Renal pelvis (tissue), 12 donors: ENCODE measurements at places on chromosomes 7 and 10. TPM values are rescaled to one million over a fixed set of nuclear protein-coding genes. Genes with fewer than 3 reads are reported as not detected.

Gene IFIT3
- polyA plus RNA-seq, result 11.0 TPM

Gene SMC3
- polyA plus RNA-seq, result 80.3 TPM

- no peak for DNase-seq
Measured at GRCh38 chr10:88890681-88891381, 10.8 kb downstream of the STAMBPL1 start.

DNA sequence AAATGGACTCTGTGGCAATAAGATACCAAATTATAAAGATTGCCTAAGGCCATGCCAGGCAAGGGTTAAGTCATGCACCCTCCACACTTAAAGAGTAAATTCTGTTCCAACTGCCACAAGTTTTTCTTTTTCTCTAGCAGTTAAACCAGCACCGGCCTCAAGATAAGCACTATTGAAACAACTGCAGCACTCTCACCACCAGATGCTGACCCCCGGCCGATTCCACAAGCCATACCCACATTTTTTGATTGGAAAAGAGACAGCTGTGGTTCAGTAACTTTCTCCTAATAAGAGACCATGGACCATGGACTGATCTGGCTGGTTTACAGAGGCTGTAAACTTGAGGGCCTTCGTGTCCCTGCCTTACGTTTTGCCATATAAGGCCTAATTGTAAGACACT is 44.9 kb downstream of the GRM8 start:
- no peak for DNase-seq

GRCh38 chr10:20582041-20582440 is 315.1 kb downstream of the NEBL start:
- DNase-seq, result no peak
